NCI-H460 (cell line): ENCODE measurements at places on chromosomes 1 and 21. TPM values are rescaled to one million over a fixed set of nuclear protein-coding genes. Genes with fewer than 3 reads are reported as not detected.

BTBD8 gene
- 2.1 TPM in 2 replicates for total RNA-seq

GBP7 gene
- not detected in 2 replicates for total RNA-seq

CADM3 gene
- total RNA-seq: not detected in 2 replicates

GRCh38 chr21:36217743-36218142 is 61.1 kb downstream of the DOP1B start:
- no peak for DNase-seq

- DNase-seq: no peak
Measured at GRCh38 chr1:222087221-222087920, 345.5 kb upstream of the DUSP10 start.

TRABD2B gene
- total RNA-seq: 1.3 TPM in 2 replicates

LAMC2 gene
- total RNA-seq: 2.1 and 3.2 TPM in 2 replicates
